Anterior cingulate cortex (tissue), 58 donors: ENCODE measurements at places on chromosomes 16 and 17.
A peak's percentile ranks its signal among the peaks of the same experiment; 100 is the strongest.

- no peak for DNase-seq
Measured at GRCh38 chr16:64352246-64352645, 769.6 kb downstream of the CDH11 start.

- no peak for DNase-seq
Measured at GRCh38 chr16:88065747-88066142, 114.5 kb downstream of the BANP start.

DNA sequence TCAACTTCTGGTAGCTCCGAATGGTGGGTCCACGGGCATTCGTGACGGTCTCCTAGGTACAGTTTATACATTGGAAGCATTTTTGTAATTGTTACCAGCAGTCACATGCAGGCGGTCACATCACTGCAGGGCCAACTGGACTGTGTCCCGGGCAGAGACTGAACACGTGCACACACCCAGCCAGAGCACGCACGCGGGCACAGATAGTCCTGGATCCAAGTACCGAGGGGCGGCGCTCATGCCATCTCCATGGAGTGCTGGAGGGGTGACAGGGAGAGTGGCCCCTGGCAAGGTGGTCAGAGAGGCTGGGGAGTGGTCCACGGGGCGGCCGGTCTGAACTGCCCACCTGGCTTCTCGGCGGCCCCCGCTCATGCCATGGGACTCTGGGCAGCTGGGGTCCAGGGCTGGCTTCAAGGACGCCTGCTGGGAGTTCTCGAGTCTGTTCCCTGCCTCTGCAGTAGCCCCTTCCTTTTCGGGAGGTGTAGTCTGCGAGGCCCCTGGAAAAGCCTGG lies 34.2 kb downstream of the BAIAP2 start:
- no peak for DNase-seq

GRCh38 chr16:54587176-54587515 lies 300.6 kb upstream of the IRX3 start:
- DNase-seq: no peak

GRCh38 chr16:78474762-78475161 lies 375.3 kb downstream of the WWOX start:
- DNase-seq: no peak

DNA sequence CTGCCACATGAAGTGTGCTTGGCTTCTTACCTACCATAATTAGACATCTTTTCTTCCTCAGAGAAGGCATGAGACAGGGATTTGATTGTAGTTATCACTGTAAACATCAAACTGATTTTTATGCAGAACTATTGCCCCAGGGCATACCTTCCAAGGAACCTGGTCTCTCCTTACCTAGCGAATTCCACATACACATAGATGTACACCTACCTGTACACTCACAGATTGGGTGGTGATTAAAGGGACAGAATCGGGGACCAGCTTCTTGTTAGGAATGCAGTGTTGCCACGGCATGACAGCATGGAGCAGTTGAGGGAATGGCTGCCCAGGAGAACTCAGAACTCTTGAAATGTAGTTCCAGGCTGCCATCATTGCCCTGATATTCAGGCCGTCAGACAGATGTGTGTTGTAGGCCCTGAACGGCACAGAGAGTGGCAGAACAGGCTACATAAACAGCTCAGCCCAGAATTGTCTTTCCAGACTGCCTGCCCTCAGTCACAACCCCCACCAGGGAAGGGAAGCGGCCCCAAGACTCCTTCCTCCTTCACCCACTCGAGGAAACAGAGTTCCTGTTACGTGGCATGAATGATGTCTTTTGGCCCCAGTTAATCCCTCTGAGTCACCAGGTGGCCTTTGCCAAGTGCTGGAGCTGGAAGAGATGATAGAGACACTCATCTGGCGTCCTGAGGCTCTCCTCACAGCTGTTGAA lies 17.8 kb upstream of the NAGLU start:
- DNase-seq: no peak

DNA sequence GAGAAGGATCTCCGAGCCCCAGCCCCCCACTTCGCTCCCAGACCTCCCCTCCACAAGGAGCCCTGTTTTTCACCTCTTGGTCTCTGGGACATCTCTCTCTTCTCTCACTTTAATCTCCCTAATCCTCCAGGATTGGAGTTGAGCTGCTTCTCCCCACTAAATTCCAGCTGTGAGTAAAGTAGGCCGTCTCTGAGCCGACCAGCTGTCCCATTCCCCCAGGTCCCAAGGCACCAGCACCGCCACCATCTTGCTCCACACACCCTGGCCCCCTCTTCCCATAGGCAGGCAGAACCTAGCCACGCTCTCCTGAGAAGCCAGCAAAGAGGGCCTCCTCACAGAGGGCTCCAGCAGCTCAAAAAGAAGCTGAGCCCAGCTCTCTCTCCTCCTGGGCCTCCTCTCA lies 878 bp downstream of the DLG4 start:
- DNase-seq: no peak

GRCh38 chr16:12629271-12629670 lies 174.4 kb downstream of the CPPED1 start:
- DNase-seq: no peak

DNA sequence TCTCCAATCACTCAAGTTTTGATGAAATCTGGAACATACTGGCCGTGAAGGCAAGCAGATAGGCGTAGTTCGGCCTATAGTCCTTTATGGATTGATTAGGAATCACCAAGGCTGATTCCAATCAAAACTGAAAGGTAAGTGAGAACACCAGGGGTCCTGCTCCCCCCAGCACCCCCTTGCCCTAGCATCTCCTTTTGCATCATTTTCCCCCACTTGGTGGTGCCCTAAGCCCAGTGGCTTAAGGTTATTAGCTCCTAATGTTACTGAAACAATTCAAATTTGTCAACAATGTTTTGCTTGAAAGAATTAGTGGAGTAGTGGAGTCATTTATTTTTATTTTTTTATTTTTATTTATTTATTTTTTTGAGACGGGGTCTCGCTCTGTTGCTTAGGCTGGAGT lies 4.9 kb downstream of the SLFN14 start:
- DNase-seq: no peak

DNA sequence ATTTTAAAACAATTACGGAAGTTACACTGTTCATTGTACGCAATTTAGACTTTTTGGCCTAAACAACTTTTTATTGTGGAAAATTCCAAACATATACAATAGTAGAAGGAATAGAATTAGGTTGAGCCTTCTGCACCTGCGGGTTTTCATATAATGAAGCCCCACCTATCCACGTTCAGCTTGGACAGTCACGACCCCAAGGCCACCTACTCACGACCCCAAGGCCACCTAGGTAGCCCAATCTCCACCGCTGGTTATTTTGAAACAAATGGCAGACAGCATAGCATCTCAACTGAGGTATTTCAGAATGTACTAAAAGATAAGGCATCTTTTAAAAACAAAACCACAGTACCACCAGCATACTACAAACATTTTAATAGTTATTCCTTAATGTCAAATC lies 631 bp downstream of the NLRC5 start:
- no peak for DNase-seq

DNA sequence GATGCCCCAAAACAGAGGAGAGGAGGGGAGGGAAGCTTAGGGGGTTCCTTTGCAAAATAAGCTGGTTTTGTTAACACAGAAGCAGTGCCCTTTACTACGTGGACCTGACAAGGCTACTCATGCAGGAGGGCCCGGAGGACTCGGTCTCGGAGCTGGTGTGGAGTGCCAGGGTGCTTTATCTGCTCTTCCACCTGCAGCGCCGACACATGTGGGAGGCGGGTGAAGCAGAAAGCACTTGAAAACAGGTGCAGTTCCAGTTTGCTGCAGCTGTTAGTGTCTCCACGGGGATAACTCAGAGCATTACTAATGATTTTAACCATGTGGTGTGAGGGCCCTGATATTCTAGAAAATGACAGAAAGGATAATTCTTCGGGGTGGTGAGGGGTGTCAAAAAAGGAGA lies 35.0 kb upstream of the MNT start:
- no peak for DNase-seq

DNA sequence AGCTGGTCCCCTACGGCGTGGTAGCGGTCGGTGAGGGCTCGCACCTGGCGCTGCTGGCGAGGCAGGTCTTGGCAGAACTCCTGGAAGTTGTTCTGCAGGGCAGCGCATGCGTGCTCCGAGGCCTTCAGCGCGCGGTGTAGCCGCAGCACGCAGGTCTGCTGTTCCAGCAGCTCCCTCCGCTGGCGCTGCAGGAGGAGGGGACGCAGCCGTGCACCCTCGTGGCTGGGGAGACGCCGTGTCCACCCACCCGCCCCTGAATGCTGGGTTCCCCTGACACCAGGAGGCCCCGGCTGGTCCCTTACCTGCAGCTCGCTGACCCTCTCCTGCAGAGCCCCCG lies 12.2 kb downstream of the EVPL start:
- DNase-seq: no peak

DNA sequence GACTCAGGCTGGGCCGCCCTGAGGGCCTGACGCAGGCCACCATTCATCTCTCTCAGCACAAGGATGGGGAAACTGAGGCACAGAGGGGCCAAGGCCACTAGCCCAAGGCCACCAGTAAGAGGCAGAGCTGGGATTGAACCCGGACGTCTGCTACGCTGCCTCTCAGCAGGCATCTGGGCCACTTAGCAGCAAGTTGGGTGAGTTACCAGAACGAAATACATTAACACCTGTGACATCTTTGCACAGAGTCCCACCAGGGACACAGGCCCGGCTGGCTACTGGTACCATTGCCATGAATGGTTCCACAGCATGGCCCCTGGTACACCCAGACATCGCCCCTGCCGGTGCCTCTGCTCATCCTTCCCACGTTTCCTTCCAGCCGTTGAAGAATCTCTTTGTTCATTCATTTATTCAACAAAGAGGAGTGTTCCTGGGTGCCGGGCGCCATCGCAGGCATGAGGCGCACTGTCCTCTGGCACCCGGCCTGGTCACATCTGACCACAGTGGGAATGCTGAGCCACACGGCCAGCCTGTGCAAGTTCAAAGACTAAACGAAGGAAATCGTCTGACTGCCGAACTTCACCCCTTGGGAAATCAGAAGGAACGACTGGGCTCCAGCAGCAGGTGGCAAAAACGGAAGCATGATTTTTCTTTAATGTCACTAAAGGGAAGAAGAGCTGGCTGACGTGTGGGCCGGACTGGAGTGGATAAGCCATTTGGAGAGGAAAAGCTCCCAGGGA lies 7.4 kb upstream of the ZNF469 start:
- DNase-seq: peak; percentile 25

DNA sequence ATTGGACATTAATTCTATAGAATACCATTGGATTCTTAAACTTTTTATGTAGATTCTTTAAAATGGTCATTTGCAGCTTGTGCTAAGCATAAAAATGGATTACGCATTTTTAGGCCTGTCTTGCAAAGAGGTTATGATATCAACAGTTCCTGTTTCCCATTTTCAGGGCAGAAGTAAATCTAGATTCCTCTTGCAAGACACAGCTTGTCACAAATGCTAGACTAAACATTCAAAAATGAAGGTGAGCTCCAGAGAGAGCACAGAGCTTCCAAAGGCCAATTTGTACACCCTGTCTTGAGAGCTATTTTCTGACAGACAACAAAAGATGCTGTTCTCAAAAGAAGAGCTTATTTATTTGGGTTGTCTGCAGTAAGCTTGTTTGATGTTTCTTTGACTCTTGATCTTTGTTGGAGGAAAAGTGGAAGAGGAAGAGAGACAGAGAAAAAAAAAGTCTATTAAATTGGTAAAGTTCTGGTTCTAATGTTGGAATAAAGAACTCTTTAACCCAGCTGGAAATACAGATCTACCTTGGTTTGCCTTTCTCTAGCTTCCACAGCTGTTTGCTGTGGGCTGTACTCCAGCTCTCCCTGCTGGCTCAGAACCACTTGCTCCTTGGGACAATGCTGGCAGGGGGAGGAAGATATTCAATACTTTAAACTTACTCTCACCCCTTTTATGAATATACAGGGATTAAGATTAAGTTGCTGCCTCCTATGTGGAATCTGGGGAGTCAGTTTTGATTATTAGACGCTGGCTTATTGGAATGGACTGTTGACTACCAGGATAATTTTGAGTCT lies 651.8 kb downstream of the CDH11 start:
- DNase-seq: no peak

GRCh38 chr17:79669861-79670260 lies 59.0 kb upstream of the RBFOX3 start:
- no peak for DNase-seq

DNA sequence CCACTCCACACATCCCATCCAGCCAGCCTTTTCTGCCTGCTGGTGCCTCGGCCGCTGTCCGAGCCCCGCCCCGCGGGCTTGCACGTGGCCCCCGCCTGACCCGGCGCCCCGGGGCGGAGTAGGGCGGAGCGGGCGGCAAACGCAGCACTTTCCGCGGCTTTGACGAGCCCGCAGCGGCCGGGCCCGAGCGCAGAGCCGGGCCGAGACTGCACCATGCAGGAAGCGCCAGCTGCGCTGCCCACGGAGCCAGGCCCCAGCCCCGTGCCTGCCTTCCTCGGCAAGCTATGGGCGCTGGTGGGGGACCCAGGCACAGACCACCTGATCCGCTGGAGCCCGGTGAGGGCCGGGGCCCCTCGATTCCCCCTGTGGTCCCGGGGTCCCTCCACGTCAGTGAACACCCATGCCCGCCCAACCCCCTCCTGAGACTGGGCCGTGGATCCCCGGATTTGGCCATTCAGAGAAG lies at the start of gene HSF4:
TSS of gene HSF4 (plus strand) at position 147 of the 463 bp plus-strand sequence. CDS start at position 214, 67 bp downstream.
- DNase-seq: peak; percentile 57

GRCh38 chr16:81786321-81786720 lies 7.2 kb downstream of the PLCG2 start:
- no peak for DNase-seq

DNA sequence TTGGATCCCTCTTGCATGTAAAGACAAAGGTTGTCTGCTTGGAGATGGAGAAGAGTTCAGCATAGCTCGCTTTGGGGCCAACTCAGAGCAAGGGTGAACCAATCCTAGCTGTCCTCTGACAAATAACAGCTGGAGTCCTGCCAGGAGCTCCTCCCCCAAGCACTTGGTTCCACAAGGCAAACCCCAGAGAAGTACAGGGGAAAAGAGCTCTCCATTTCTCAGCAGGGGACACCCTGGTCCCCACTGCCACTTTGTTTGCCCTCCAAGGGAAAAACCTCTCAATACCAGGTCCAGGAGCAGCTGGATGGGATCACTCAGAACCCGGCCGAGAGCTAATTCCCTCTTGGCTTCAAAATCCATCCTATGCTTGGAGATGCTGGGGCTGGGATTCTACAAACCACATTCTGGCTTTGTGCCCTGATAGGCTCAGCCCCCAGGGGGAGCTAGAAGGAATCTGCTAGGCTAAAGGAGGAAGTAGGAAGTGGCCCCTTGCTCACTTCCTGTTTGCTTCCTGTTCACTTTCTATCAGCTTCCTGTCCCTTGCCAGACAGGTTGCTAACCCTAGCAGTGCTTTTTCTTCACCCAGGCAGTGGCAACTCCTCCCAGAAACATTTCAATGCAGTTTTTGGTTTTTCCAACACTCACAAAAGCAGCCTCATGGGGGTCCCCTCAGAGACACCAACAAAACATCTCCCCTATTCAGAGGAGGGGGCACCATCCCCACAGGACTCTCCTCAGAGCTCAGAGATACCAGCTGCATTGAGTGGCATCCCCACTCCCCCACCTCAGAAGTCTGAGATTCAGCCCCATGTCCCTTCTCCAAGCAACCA lies 30.7 kb downstream of the CDRT4 start:
- DNase-seq: peak; percentile 39

GRCh38 chr17:80910043-80910442 lies 81.6 kb upstream of the CHMP6 start:
- DNase-seq: no peak
